Lung microvascular endothelial cell (primary cell): ENCODE measurements at places on chromosomes 2 and 18. TPM values are rescaled to one million over a fixed set of nuclear protein-coding genes. Genes with fewer than 3 reads are reported as not detected.

- no peak for DNase-seq
These were observed 28.8 kb upstream of the NEDD4L start for GRCh38 chr18:58015065-58015780.

- DNase-seq = no peak
These were observed 134.8 kb downstream of the TCF4 start for GRCh38 chr18:55453186-55453585.

IL1A gene
- under 0.01 TPM in 1 of 2 replicates, not detected in the other for total RNA-seq

SIX3 gene
- not detected in 2 replicates for total RNA-seq
